ENCODE measurements at places on chromosomes 13 and 19.

GRCh38 chr19:56111601-56112312 lies 9.3 kb downstream of the ZNF787 start:
- DNase-seq, result no peak

GRCh38 chr19:7516878-7517277 lies 975 bp downstream of the ZNF358 start:
- DNase-seq, result no peak

DNA sequence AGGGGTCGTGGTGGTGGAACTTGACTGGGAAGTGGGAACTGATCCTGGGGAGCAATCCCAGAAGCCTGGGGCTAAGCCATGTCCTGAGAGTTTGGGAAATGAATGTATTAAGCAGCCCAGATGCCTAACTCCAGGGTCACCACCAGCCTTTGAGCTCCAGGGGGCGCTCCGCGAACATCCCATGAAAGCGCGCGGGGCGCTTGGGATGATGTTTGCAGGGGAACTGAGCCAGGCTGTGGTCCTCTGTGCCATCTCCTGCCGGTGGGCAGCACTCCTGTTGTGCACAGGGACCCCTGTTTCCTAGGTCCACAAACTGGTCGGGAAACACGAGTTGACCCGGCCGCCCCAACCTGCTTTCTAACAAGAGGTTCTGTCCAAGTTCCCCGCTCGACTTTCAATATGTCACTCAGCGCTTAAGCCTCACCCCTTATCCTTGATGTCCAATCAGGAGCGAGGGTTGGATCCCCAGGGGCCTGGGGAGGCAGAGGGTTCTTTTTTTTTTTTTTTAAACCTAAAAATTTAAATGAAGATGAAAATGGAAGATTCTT lies 14.4 kb downstream of the LEUTX start:
- DNase-seq, result peak; percentile 71

- DNase-seq, result no peak
Observed at GRCh38 chr19:37313335-37313627, 57.6 kb upstream of the ZNF527 start.

GRCh38 chr19:8630796-8631424 lies 477 bp downstream of the NFILZ start:
- DNase-seq, result no peak

- DNase-seq, result no peak
Observed at GRCh38 chr19:30070968-30071632, 129.1 kb downstream of the URI1 start.
